ENCODE measurements at places on chromosomes 4 and X.

GRCh38 chr4:163955288-163955687 lies 460.8 kb downstream of the TMA16 start:
- DNase-seq = no peak

- no peak for DNase-seq
These were observed 443.1 kb downstream of the HNRNPD start for GRCh38 chr4:81930506-81931238.

DNA sequence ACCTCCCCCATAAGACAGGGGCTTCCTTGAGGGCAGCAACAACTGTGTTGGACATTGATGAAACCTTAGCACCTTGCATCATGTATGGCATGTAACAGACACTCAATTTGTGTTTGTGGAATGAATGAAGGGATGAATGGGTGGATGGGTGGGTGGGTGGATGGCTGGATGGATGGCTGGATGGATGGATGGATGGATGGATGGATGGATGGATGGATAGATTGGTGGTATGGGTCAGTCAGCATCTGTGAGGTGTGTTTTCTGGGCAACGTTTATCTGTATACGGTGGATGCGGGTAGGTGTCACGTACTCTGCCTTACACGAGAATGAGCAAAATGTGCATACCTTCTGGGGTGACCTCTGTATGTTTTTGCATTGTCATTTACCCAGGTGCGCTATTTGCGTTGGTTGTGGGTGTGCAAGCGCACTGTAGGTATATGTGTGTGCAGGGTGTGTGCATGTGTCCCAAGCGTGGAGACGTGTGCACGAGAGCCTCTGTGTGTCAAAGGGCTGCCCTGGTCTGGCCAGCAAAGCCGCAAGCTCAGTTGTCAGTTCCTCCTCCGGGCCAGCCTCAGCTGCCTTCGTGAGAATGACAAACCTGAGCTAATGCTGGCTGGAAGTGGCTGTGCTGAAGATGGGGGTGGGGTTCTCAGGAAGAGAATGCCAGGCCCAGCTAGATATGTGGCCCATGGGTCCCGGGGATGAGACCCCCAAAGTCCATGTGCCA lies 26.5 kb downstream of the ELF4 start:
- no peak for DNase-seq

- no peak for DNase-seq
These were observed 410.3 kb downstream of the CCSER1 start for GRCh38 chr4:90537491-90537890.

- no peak for DNase-seq
These were observed 101.8 kb downstream of the RASGEF1B start for GRCh38 chr4:81369886-81370285.

DNA sequence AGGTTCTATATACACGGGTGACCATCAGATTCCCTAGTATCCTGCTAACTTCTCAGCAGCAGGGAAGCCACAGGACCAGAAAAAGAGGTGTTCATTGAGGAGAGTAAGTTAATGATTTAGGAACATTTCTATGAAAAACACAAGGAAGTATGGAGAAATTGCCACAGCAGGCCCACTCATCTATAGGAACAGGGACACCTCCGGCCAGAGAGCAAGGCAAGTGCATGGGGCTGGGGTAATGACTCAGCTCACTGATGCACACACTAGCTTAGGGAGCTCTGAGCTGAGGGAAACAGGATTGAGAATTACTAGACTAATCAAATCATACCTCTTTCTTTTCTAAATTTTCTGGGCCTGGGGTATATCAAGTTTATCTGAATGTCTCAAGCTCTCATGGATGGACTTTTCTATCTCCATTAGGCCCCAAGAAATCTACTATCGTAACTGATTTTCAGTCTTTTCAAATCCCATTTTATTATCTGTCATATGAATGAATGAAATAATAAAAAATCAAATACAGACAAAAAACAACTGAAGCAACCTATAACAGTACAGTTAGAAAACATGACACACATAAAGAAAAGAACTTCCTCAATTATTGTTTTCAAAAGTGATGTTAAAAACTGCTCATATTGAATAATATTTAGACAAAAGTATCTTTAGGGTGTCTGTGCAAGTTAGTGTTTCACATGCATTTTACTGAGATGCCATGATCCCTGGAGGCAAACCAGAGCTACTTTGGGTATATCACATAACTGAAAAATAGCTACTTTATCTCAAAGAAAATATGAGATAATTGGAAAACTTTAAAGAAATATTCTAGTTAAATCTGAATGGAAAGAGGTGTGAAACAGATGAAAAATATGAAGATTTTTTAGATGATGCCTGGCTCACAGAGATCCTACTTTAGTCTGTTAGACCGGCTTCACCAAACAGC lies 89.8 kb downstream of the FBXO8 start:
- DNase-seq = no peak
